ENCODE measurements at places on chromosomes 7 and 10. TPM values are rescaled to one million over a fixed set of nuclear protein-coding genes. Genes with fewer than 3 reads are reported as not detected.

- no peak for DNase-seq
Observed at GRCh38 chr7:17716816-17717215, 223.5 kb downstream of the SNX13 start.

DNA sequence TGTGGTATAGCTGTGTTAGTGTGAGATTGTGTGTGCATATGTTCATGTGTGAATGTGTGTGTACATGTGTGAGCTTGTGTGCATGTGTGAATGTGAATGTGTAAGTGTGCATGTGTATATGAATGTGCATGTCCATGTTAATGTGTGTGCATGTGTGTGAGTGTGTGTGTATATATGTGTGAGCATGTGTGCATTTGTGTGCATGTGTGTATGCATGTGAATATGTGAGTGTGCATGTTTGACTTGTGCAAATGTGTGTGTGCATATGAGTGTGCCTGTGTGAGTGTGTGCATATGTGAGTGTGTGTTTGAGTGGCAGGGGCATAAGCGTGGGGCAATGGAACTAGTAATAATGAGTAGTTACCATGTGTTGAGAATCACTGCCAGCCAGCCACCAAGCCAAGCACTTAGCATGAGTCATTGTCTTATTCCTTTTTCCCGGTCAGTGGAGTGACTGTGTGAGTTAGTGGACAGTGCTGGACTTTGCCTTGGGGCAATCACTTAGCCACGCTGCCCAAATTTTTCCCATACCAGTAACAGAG is 46.3 kb upstream of the SHH start:
- DNase-seq = no peak

The TCAF2 gene
- 44.7 TPM for total RNA-seq

The IL6 gene
- total RNA-seq = 0.46 TPM

DNA sequence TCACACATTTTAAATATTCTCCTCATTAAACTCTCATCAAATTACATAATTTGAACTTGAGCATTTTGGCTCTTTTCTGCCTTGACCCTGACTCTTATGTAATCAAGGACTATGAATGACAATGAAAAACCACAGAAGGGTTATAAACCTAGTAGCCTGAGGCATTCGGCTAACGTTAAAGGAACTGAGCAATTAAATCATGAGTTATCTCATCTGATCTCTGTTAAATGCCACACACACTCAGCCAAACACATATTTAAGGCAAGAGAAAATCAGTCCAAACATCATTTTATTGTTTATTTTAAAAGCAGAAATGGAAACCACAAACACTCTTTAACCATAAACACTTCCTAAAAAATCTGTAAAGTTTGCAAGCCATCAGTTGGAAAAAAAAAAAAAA is 204.3 kb downstream of the DGKI start:
- DNase-seq = no peak

The MYPN gene
- total RNA-seq = not detected

GRCh38 chr10:1406132-1406966 is 331.0 kb downstream of the ADARB2 start:
- DNase-seq = no peak

The CUBN gene
- 0.76 TPM for total RNA-seq

DNA sequence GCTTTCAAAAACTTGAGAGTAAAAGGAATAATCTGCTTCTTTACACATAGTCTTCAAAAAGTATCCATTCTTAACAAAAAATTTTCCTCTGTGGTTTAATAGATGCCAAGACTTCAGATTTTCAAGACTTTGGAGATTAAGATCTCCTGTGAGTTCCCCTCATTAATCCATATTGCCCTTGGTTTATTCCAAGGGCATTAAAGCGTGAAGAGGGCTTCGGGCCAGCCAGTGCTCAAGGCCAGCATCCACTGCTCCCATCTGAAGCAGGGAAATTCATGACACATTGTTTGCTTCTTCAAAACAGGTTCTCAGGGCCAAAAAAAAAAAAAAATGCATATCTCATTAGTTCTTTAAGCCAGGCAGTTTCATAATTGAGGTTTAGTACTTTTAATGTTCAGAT is 137.3 kb upstream of the RHOBTB1 start:
- DNase-seq = no peak

The NXPH1 gene
- not detected for total RNA-seq

The WASHC2A gene
- total RNA-seq = 32.4 TPM

DNA sequence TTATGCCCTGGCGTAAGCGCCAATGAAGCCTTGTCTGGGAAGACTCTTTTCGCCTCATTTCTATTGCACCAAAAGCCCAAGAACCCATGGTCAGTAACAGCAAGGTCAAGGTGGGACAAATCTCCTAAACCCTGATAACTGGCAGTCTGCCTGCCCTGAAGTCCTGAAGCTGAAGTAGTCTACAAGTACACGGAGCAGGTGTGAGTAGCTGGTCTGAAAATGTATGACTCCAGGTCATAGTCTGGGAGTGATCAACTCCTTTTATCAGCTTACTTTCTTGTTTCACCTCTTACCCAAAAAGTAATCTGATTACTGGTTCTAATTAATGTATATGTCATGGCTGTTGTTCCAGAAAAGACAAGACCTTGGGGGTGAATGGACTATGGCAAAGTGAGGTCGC is 107.3 kb upstream of the EFCAB10 start:
- no peak for DNase-seq

GRCh38 chr10:44422570-44423101 is 37.7 kb upstream of the CXCL12 start:
- no peak for DNase-seq

GRCh38 chr7:70937424-70937823 is 194.5 kb upstream of the GALNT17 start:
- no peak for DNase-seq

GRCh38 chr7:11195502-11195901 is 221.8 kb downstream of the PHF14 start:
- DNase-seq = no peak

- no peak for DNase-seq
Observed at GRCh38 chr10:110360857-110361474, 56.2 kb upstream of the SMNDC1 start.

The SEMA4G gene
- 0.79 TPM for total RNA-seq

- DNase-seq = no peak
Observed at GRCh38 chr10:97356318-97356914, 21.9 kb upstream of the FRAT2 start.

DNA sequence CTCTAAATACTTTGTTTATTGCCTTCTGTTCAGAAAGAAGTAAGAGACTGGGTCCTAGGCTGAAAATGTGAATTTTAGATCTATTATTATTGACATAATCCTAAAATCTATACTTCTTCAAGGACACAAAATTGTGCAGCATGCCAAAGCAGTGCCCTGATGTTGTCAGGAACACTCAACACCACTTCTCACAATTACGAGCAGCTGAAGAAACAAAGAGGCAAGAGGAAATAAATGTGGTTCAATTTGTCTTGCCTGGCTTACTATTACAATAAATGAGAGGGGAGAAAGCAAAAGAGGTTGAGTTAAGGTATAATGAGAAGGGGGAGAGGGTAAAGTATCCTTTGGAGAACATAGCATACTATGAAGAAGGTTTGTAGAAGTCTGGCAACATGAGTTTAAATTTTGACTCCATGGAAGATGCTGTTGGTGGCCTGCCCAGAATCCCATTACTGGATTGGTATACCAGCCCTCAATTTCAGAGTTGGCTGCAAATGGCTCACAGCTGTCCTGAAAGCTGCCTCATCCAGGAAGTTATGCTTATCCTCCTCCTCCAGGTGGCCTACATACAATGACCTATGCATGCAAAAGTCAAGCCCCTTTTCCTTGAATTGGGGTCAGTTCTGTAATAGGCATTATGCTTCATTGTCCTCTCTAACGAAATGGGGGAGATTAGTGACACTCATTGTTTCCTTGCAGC is 274.6 kb upstream of the SMIM30 start:
- no peak for DNase-seq

The SAMD9 gene
- total RNA-seq = 14.6 TPM

- no peak for DNase-seq
Observed at GRCh38 chr10:48658975-48659269, 25.8 kb upstream of the WDFY4 start.

- peak; percentile 44 for DNase-seq
Observed at GRCh38 chr7:51067757-51068156, 248.9 kb downstream of the COBL start.

The CCDC3 gene
- 1.5 TPM for total RNA-seq

DNA sequence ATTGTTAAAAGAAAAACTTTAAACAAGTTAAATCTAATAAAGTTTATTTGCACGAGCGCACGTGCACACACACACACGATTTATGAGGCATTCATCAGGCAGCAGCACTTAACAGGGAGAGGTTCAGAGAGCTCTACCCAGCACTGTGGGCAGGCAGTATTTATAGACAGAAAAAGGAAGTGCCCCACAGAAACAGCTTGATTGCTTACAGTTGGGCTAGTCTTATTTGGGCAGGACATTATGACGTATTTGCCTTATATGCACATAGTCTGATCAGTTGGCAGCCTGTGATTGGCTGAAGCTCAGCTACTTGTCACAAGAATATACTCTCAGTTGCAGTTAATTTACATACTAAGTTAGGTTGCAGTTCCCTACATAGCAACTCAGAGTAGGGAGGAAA is 1.2 kb upstream of the SDHAF3 start:
- no peak for DNase-seq

DNA sequence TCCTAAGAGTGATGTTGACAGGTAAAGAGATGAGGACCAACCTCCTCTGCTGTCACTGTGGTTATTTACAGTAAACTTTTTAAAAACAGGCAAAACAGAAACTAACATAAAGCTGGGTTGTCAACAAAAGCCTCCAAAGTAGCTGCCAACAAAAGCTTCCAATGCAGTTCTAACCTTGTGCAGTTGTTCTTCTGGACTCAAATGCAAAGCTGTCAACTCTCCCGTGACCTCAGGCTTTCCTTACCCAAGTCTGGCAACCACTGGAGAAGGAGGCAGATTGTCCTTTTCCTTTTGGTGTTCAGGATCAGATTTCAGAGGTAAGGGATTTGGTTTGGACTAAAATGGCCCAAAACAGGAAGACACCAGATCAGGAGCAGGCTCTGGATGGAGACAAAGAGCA is 63.1 kb downstream of the DLG5 start:
- no peak for DNase-seq

DNA sequence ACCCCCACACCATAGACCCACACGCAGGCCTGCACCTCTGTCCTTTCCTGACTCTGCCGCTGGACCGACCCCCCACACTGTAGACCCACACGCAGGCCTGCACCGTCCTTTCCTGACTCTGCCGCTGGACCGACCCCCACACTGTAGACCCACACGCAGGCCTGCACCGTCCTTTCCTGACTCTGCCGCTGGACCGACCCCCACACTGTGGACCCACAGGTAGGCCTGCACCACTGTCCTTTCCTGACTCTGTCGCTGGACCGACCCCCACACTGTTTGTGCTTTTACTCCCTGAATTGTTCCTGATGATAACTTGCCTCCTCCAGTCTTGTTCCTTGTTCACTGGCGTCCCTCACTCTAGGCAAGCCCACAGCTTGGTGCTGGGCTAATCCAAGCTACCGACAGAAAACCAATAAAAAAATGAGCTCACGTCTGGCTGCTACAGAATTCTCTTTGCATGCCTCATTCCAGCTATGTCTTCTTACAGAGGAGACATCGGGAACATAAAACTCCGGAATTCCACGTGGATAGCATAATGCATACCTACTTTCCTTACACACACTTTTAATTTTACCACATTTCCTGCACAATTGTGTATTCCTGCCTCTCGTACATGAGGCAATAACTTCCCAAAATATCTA is 494.3 kb downstream of the PTPRN2 start:
- no peak for DNase-seq

- DNase-seq = no peak
Observed at GRCh38 chr7:116938678-116939077, 14.6 kb upstream of the ST7 start.
